ENCODE measurements at places on chromosomes 6 and 20. TPM values are rescaled to one million over a fixed set of nuclear protein-coding genes. Genes with fewer than 3 reads are reported as not detected.

GRCh38 chr6:2274981-2275891 lies 29.8 kb upstream of the GMDS start:
- H3K4me1 ChIP-seq, result peaks cover 5% of the 10 kb centered on the region
- H3K36me3 ChIP-seq, result peaks cover 9% of the 10 kb centered on the region
- H3K4me3 ChIP-seq, result no peak overlapping the region
- H3K27me3 ChIP-seq, result no peaks in the 10 kb centered on the region
- DNase-seq, result peak; percentile 80

GRCh38 chr20:47379433-47380150 lies 23.1 kb upstream of the ZMYND8 start:
- no peak overlapping the region for H3K4me3 ChIP-seq
- H3K4me1 ChIP-seq, result peaks cover 15% of the 10 kb centered on the region

GRCh38 chr6:106254636-106255035 lies 70.9 kb downstream of the ATG5 start:
- DNase-seq, result no peak
- no peaks in the 10 kb centered on the region for H3K27me3 ChIP-seq
- H3K4me1 ChIP-seq, result no peaks in the 10 kb centered on the region
- no peak overlapping the region for H3K4me3 ChIP-seq
- H3K27ac ChIP-seq, result no peak overlapping the region

GRCh38 chr6:41583565-41583964 lies 37.4 kb downstream of the FOXP4 start:
- H3K4me3 ChIP-seq, result no peak overlapping the region
- H3K27me3 ChIP-seq, result no peaks in the 10 kb centered on the region
- H3K27ac ChIP-seq, result no peak overlapping the region
- H3K4me1 ChIP-seq, result peaks cover 82% of the 10 kb centered on the region

DNA sequence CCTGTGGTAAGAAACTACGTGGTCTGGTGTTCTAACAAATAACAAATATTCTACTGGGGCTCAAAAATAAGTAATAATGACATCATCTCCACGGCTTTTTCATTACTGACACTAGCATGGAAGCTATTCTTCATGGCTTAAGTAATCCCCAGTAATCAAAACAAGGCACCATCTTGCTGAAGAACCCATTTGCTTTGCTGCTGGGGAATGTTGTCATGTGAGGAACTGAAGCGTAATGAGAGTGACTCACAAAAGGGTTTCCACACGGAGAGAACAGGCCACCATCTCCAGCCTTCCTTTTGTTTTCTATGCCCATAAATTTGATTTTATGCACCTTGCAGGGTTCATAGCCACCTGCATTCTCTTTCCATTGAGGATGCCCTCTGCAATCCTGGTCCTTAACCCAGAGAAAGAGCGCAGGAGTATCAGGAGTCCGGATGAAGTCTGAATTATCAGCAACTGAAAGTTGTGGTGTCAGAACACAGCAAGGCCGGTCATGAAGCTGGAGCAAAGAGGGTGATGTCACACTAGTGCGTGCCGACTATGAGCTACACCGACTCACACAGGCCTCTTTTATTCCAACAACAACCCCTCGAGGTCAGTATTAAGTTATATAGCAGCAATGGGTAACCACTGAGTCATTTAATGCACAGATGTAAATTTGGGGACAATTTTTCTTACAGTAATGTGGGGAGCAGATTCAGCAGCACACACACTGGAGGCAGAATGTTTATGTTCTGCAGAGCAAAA lies 173.7 kb upstream of the SSTR4 start:
- no peak overlapping the region for H3K4me3 ChIP-seq
- peaks cover 2% of the 10 kb centered on the region for H3K27me3 ChIP-seq
- H3K27ac ChIP-seq, result peak overlapping the region; percentile 32
- peak; percentile 26 for DNase-seq
- peaks cover 13% of the 10 kb centered on the region for H3K4me1 ChIP-seq

- H3K27ac ChIP-seq, result no peak overlapping the region
- no peak overlapping the region for H3K4me3 ChIP-seq
- H3K4me1 ChIP-seq, result no peaks in the 10 kb centered on the region
- H3K27me3 ChIP-seq, result no peaks in the 10 kb centered on the region
Observed at GRCh38 chr6:101830501-101831031, 437.1 kb downstream of the GRIK2 start.

UBE2C gene
- 23.1 TPM for total RNA-seq

MAK gene
- 0.04 TPM for total RNA-seq

HLA-B gene
- total RNA-seq, result 139 TPM

STX11 gene
- 1.4 TPM for total RNA-seq

CAGE1 gene
- total RNA-seq, result 0.04 TPM

LYRM2 gene
- 22.5 TPM for total RNA-seq

GSTA3 gene
- total RNA-seq, result not detected

TRIM10 gene
- total RNA-seq, result 0.18 TPM

Data from muscle of leg (tissue), 16 donors.